ENCODE measurements at places on chromosomes 2 and 18. TPM values are rescaled to one million over a fixed set of nuclear protein-coding genes. Genes with fewer than 3 reads are reported as not detected.

DNA sequence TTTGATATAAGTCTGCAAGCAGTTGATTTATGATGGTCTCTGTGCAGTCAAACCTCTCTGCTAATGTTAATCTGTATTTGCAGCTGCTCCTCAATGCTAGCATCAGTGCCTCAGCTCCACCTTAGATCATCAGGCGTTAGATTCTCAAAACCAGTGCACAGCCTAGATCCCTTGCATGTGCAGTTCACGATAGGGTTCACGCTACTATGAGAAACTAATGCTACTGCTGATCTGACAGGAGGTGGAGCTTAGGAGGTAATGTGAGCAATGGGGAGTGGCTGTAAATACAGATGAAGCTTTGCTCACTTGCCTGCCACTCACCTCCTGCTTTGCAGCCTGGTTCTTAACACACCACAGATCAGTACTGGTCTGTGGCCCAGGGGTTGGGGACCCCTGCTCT lies 18.4 kb downstream of the RBKS start:
- DNase-seq, result no peak

DNA sequence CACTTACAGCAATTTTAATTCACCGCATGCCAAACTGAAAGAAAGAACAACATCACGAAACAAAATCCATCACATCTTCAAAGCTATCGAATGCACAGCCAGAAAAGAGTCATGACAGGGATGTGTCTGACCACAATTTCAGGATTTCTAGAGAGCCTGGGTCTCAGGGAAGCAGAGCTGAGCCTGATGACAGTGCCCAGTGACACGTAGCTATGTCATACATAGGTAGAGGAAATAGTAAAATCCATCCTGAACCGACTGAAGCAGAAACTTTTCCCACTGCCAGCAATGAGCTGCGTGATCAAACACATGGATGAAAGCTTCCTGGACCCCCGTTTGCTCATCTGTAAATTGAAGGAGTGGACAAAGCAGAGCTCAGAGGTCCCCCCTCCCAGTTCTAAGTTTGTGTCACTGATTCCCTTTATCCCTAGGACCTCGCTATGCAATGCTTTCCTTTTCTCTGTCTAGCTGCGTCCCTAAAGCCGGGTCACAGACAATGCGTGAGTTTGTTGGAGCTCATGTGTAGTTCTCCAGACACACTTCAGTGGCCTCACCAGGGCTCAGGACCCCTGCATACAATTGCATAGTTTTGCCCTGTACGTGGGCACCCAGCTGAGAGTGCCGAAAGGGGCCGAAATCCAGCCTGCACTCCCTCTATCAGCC lies 37.6 kb downstream of the CCBE1 start:
- no peak for DNase-seq

DNA sequence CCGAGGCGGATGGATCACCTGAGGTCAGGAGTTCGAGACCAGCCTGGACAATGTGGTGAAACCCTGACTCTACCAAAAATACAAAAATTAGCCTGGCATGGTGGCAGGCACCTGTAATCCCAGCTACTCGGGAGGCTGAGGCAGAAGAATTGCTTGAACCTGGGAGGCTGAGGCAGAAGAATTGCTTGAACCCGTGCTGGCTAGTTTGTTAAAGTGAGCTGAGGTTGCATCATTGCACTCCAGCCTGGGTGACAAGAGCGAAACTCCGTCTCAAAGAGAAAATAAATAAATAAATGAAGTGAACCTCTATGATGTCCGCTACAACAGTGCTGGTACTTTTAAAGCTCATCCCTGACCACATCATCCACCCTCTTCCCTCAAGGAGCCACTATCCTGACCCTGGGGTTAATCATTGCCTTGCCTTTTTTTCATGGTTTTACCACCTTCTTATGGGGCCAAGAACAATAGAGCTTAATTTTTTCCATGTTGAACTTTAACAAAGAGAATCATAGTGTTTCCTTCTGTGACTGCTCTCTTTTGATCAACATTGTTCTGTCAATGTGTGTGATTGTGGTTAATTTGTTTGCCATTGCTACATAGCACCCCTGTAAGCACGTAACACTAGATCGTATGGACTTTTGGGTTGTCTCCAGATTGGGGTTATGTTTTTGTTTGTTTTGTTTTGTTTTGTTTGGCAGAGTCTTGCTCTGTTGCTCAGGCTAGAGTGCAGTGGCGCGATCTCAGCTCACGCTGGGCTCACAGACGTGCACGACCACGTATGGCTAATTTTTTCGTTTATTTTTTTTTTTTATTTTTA lies 17.1 kb upstream of the ATRAID start:
- DNase-seq, result no peak

LGALSL gene
- 30.2 TPM for total RNA-seq
